ENCODE measurements at places on chromosomes 16 and 17.

GRCh38 chr17:18100616-18101015, 7.9 kb upstream of the MYO15A start:
- DNase-seq, result no peak

GRCh38 chr16:16797239-16797638, 418.3 kb downstream of the NPIPA7 start:
- no peak for DNase-seq

DNA sequence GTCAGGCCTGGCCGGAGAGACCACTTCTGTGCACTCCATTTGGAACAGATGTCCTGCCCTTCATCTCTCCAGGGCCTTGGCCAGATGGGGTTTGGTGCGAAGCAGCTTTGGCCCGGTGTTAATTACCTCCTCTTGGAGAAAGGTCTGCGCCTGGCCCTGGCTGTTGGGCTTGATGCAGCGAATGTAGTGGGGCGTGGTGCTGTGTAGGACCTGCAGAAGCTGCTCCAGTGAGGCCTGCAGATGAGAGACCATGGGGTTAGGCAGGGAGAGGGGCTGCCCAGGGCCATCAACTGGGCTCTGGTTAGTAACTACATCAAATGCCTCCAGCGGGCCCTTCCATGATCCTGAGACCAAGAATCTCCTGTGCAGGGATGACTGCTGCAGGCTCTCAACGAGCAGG, 18.7 kb downstream of the ZNHIT3 start:
- no peak for DNase-seq

- DNase-seq, result no peak
These were observed 53.5 kb upstream of the AKTIP start for GRCh38 chr16:53556521-53556920.

GRCh38 chr17:7695586-7695985, 7.3 kb downstream of the WRAP53 start:
- DNase-seq, result no peak

DNA sequence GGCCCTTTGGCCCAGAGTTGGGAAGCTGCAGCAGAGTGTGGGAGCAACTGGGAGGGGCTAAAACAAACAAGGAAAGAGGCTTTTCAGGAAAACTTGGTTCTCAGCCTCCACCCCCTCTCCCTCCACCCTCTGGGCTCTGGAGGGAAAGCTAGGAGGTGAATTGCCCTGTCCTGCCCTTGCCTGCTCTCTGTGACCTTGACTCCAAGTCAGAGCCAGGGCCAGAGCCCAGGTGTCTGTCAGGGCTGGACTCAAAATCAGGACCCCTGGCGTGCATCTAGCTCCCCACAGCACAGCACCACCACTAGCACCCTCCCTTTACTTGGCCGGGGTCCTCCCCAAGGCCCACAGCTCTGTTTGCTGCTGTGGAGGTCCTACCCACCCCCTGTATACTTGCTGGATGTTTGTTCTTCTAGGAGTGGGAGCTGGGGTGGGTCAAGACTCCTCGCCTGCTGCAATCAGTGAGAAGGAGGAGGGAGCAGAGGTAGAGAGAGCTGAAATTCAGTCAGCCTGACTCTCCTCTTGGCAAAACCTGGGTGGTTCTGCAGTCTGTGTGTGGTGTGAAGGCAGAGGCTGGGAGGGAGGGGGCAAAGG, 2.8 kb upstream of the NR1D1 start:
- no peak for DNase-seq

DNA sequence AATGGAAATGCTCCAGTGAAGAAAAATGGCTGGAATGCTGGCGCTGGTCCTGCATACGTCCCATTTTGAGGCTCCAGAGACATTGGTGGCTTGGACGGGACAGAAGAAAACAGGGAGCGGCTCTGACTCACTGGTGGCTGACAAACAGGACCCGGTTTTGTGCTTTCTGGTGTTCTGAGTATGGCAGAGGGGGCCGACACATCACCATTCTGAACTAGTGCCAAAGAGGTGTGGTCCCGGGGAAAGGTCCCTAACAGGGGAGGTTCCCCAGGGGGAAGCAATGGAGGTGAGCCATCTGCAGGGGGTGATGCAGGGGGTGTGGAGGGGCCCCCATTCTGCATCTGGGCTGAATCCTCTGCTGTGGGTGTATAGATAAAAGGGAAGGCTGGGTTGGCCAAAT, 8.3 kb downstream of the ANKRD40 start:
- no peak for DNase-seq

GRCh38 chr17:65447823-65448222, 113.6 kb downstream of the AXIN2 start:
- DNase-seq, result no peak

Data from stimulated activated CD4-positive, alpha-beta T cell treated with anti-CD3 and anti-CD28 coated beads, TNF-alpha, amount 100 ng/mL, for 1 hour (primary cell).